ENCODE measurements at places on chromosomes 2 and 18. TPM values are rescaled to one million over a fixed set of nuclear protein-coding genes. Genes with fewer than 3 reads are reported as not detected.

The GPR35 gene
- 0.40 TPM for total RNA-seq

The BOLL gene
- total RNA-seq: not detected

The LYG2 gene
- not detected for total RNA-seq

The IL18R1 gene
- 0.87 TPM for total RNA-seq

The TMEM169 gene
- total RNA-seq: 0.37 TPM

The RANBP2 gene
- 23.3 TPM for total RNA-seq

The PROKR1 gene
- not detected for total RNA-seq

The COL6A3 gene
- total RNA-seq: 0.10 TPM

The UPP2 gene
- total RNA-seq: not detected

The CCBE1 gene
- total RNA-seq: 8.3 TPM

The CABYR gene
- 11.3 TPM for total RNA-seq

The DSG1 gene
- not detected for total RNA-seq

The FNDC4 gene
- total RNA-seq: 4.6 TPM

The FBXO15 gene
- total RNA-seq: 1.3 TPM

The CRYBA2 gene
- not detected for total RNA-seq

The STAT4 gene
- 3.2 TPM for total RNA-seq

The SPDYA gene
- 0.24 TPM for total RNA-seq

The KLHL41 gene
- total RNA-seq: 0.30 TPM

The GPR55 gene
- not detected for total RNA-seq

The TCF4 gene
- total RNA-seq: 2.5 TPM

The IL36A gene
- total RNA-seq: not detected

The NABP1 gene
- 11.9 TPM for total RNA-seq

The MC2R gene
- not detected for total RNA-seq

The CNGA3 gene
- not detected for total RNA-seq

The TIMM21 gene
- total RNA-seq: 69.7 TPM

The DNAH7 gene
- total RNA-seq: 0.76 TPM

The ARL5A gene
- total RNA-seq: 24.4 TPM

The TCF23 gene
- total RNA-seq: not detected

The FHOD3 gene
- total RNA-seq: 2.8 TPM

The EFHD1 gene
- 1.6 TPM for total RNA-seq

The MLPH gene
- total RNA-seq: 289 TPM

The SPHKAP gene
- total RNA-seq: not detected

The RESP18 gene
- not detected for total RNA-seq

The ACTG2 gene
- 0.16 TPM for total RNA-seq

The ITGB6 gene
- total RNA-seq: 0.84 TPM

The SNTG2 gene
- not detected for total RNA-seq

The USP37 gene
- total RNA-seq: 4.3 TPM

The CHRND gene
- total RNA-seq: not detected

The SPATA3 gene
- not detected for total RNA-seq

The FOSL2 gene
- 44.6 TPM for total RNA-seq

The TMEM178A gene
- 0.14 TPM for total RNA-seq

The G6PC2 gene
- total RNA-seq: not detected
